ENCODE measurements at places on chromosomes 5 and 9.

DNA sequence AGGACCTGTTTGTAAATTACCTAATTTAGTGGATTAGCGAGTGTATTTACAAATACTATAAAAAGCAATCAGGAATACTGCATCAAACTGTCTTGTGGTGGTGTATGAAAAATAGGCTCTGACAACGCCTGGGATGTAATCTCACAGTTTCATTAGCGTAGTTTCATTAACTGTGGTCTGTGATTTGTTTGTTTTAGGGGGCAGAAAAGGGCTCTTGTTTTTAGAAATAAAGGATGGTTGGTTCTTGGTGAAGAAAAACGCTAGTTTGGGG, 1.4 kb downstream of the SLC44A1 start:
- no peak for DNase-seq

GRCh38 chr5:115930630-115931337, 31.5 kb upstream of the LVRN start:
- no peak for DNase-seq

DNA sequence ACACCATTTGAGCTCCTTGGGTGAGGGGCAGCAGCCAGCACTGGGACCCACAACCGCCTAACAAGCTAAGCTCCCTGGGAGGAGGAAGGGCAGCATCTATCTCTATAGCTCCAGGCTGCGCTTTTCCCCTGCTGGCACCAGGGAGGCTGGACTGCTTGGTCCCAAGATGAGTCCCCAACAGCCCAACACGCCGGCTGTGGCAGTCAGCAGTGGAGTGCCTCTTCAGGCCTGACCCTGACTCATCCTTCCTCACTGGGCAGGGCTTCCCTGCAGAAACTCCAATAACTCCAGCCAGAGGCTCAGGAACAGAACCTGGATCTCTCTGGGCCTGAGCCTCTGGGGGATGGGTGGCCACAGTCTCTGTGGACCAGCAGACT, 113.7 kb upstream of the ADAMTS16 start:
- DNase-seq, result no peak

DNA sequence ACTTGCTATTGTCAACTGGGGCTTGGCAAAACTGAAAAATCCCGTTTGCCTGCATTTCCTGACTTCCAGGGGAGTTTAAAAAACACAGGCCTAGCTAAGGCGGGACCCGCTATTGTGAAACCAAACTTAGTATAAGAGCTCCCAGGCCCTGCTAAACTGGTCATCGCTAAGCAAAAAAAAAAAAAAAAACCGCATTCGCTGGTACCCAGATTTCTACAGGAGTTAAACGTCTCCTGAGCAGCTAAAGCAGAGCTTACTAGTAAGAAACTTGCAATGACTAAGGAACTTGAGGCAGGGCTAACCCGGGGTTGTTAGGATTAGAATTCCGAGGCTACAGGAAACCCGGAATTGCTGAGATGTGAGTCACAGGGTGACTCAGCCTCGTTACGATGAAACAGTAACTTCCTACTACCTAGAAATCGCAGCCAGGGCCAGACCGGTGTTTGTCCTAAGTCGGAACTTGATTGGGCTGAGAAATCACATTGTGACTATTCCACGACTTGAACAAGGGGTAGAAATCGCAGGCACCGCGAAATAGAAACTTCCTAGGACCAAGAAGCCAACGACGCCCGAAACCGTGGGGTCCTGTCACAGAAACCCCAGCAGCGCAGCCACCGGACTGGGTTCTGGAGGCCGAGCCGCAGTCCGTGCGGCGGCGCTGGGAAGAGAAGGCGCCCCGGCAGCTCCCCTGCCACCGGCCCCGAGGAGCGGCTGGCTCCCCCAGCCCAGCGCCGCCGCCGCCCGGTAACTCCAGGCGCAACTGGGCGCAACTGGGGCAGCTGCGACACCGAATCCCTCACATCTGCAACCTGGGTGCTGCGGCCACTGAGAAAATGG, 89.4 kb downstream of the ANXA2R start:
- DNase-seq, result peak; percentile 84

GRCh38 chr5:5341531-5342292, 80.8 kb upstream of the ICE1 start:
- no peak for DNase-seq

GRCh38 chr5:74540622-74541021, 99.9 kb downstream of the ENC1 start:
- DNase-seq, result no peak

- no peak for DNase-seq
Measured at GRCh38 chr5:60814498-60814897, 29.6 kb downstream of the ELOVL7 start.

DNA sequence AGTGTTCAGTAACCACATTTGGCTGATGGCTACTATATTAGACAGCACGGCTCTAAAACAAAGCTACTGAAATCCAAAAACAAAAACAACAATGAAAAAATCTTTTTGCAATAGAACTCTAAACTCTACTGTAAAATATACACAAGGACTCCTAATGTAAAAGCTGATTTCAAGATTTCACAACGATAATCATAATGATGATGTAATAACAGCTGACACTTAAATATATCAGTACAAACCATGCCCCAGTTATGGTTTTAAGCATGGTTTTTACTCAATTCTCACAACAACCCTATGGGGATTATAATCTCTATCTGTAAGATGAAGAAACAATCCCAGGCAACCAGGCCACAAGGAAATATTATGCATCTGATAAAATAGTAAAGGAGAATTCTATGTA, 3.3 kb downstream of the ZNF300 start:
- DNase-seq, result no peak
